ENCODE measurements at places on chromosomes 1 and 21. TPM values are rescaled to one million over a fixed set of nuclear protein-coding genes. Genes with fewer than 3 reads are reported as not detected.

DNA sequence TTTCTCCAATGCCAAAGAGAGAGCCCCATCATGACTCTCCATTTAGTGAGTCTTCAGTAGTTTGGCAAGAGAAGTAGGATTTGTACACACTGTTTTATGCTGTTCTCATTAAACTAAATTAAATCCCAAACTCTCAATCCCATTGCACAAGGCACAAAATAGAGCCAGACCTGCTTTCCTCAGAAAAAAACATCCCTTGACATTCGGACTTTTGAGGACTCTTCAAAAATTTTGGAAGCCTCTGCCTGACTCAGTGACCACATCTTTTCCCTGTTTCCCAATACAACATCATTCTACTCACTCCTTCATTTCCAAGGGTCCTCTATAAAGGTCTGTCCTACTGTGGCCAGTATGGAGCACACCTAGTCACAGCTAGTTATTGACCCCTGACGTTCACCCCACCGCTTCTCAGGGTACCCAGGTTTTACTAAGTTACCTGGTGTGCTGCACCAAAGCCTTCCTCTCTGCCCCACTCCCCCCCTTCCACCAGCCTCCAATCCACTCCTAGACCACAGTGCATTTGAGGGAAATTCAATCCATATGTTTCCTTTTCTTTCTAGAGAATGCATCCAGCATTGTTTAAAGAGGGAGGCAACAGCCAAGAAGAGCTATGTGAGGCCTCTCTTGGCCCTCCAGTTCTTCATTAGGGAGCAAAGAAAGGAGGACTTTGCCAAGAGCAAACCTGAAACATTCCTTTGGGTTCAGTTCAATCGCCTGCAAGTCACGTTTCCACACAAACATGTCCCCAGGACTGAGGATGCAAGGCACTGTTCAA, 428.7 kb downstream of the PLPP3 start:
- DNase-seq, result no peak

- no peak for DNase-seq
These were observed 100.4 kb downstream of the PSMG1 start for GRCh38 chr21:39082656-39083376.

- no peak for DNase-seq
These were observed 20.9 kb downstream of the NOS1AP start for GRCh38 chr1:162090378-162090777.

- no peak for DNase-seq
These were observed 975.7 kb upstream of the ADGRL4 start for GRCh38 chr1:79982211-79982610.

DNA sequence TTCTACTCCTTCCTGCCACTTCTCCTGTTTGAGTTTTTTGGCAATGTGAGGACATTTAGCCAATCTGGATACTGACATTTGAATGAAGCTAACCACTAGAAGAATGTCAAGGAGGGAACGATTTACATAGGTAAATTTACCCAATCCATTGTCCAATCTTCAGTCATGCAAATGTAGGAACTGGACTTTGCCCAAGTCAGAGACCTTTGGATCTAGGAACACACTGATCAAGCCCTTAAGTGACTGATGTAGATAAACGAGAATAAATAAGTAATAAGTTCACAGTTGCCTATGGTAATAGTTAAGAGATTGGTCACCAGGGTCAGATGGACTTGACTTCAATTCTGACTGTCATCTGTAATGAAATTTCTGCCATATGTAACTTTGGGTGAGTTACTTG, 177.6 kb downstream of the FGGY start:
- DNase-seq, result no peak

- DNase-seq, result no peak
These were observed 305.9 kb upstream of the USP25 start for GRCh38 chr21:15423676-15424445.

DNA sequence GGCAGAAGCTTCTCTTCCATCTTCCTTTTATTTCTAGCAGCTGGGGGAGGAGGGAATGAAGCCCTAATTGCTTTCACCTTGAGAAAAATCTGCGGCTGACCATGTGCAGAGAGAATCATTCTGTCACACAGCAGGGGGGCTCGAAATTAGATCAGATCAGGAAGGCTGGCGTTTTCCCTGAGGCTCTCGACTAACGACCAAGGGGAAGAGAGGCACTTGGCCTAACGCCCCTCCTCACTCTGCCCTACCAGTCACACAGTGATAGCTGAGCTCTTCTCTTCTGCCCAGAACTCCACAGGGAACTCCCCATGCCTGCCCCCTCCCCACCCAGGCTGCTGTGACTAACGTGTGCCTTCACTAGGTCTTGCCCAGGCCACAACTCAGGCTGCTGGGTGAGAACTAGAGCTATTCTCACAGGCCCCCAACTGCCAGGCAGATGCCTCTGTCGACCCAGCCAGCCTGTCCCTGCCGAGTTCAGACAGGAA, 26.5 kb upstream of the KHDRBS1 start:
- DNase-seq, result no peak

GRCh38 chr1:61357539-61357938, 275.2 kb downstream of the NFIA start:
- DNase-seq, result no peak

DNA sequence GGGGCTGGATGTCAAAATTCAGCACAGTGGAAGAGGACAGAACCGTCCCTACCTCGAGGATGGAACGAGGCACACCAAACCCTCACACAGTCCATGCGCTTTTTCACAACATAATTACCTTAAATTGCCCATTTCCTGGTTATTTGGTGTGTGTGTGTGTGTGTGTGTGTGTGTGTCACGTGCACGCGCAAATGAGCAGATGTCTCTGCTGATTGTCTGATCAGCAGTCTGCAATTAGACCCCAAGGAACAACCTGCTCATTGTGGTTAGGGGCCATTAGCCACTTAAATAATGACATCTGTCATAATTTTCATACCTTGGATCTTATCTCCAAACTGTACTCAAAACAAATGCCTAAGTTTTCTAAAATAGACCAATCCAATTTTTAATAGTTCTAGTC, 23.2 kb downstream of the AVPR1B start:
- DNase-seq, result no peak

- DNase-seq, result no peak
These were observed 22.5 kb upstream of the UHMK1 start for GRCh38 chr1:162475089-162475488.

DNA sequence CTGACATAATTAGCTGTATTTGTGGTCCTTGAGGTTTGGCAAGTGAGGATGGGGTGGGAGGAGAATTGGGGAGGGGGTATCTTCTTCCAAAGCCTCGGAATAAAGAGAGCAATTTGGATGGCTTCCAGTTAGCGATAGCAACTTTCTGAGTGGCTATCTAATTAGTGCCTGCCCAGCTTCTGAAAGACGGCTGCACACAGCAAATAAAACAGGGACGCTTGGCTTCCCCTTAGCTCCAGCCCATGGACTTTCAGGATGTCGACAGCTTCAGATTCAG, 31.1 kb downstream of the KLHDC7A start:
- DNase-seq, result no peak

DNA sequence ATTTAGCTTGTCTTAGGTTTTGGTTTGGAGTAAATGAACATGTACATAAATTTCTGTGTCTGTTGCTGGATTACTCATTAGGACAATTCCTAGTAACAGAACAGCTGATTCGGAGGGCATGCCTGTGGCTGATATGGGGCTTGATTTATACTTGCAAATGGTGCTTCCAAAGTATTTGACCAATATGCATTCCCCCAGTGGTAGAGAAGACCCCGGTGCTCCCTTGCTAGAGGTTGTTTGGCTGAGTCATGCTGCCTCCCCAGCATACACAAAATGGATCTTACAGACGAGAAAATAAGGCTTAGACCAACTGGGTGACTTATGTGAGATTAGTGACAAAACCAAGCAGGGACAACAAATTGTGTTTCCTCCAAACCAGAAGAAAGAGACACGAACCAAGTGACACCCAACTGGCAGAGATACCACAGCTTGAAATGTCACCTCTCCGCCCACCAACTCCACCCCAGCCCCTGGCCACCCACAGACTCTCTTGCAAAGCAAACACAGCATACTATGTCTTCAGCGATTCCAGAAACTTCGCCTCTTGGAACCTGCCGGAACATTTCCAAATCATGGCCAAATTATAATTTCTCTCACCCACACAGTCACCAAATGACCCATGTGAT, 75.9 kb upstream of the ETS2 start:
- DNase-seq, result no peak

GRCh38 chr1:158334526-158335212, 3.3 kb upstream of the CD1B start:
- DNase-seq, result no peak

DNA sequence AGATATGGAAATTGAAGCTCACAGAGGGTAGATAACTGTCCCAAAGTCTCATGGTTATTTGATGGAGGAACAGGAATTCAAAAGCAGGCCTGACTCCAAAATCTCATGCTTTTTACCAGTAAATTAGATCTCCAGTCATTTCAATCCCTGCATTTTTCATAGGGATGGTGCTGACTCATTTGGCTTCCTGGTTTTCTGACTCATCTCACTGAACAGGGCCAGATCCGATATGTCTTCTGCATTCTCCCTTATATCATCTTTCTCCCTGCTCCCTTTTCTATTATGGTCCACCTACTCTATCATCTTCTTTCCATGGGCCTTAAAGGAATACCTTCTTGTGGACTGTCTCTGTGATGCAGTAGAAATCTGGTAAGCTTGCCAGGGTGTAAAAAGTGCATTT, 187.2 kb downstream of the FGGY start:
- no peak for DNase-seq

- no peak for DNase-seq
These were observed 236.8 kb downstream of the CAMTA1 start for GRCh38 chr1:7022058-7022457.

DNA sequence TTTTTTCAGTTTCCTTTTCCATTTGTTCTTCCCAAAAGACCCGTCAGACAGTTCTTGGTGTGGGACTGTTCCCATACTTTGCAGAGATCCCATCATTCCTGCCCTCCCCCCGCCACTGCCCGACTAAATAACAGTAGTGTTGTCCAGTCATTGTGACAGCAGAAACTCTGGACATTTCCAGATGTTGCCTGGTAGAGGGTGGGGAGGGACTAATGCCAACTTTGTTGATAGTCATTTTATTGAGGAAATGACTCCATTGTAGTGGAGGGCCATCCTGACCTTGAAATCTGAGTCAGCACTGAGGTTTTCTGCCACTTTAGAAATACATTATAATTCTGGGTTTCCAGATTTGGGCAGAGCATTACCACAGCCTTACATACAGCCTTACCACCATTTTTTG, 85.4 kb downstream of the CEP350 start:
- DNase-seq, result no peak

DNA sequence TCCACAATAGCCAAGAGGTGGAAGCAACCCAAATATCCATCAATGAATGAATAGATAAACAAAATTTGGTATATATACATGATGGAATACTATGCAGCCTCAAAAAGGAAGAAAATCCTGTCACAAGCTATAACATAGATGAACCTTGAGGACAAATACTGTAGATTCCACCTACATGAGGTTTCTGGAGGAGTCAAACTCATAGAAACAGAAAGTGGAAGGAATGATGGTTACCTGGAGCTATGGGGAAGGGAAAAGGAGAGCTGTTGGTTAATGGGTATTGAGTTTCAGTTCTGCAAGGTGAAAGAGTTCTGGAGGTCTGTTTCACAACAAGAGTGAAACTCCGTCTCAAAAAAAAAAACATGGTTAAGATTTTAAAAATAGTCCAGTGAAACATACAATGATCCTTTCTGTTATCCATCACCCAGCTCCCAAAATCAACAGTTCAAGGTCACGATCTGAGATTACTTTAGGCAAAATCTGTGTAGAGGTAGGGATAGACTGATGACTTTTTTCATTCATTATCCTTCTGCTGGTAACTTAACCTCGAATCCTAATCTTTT, 80.8 kb upstream of the HNRNPU start:
- DNase-seq, result no peak

DNA sequence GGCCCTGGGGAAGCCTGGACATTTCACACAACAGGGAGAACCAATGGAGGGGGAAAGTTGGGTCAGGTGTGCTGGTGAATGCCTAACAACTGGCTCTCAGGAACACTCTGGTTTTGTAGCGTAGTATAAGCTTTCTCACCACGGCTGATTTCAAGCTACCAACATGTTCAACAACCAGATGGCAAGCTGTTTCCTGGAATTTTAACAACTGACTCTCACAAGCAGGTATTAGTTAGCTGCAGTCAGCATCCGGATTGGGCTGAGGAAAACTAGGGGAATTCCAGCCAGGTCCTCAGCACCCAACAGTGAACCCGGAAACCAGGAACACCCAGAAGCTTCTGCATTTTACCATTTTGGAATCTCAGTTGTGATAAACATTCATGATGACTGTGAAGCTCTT, 162.3 kb upstream of the CAMK1G start:
- DNase-seq, result no peak

DNA sequence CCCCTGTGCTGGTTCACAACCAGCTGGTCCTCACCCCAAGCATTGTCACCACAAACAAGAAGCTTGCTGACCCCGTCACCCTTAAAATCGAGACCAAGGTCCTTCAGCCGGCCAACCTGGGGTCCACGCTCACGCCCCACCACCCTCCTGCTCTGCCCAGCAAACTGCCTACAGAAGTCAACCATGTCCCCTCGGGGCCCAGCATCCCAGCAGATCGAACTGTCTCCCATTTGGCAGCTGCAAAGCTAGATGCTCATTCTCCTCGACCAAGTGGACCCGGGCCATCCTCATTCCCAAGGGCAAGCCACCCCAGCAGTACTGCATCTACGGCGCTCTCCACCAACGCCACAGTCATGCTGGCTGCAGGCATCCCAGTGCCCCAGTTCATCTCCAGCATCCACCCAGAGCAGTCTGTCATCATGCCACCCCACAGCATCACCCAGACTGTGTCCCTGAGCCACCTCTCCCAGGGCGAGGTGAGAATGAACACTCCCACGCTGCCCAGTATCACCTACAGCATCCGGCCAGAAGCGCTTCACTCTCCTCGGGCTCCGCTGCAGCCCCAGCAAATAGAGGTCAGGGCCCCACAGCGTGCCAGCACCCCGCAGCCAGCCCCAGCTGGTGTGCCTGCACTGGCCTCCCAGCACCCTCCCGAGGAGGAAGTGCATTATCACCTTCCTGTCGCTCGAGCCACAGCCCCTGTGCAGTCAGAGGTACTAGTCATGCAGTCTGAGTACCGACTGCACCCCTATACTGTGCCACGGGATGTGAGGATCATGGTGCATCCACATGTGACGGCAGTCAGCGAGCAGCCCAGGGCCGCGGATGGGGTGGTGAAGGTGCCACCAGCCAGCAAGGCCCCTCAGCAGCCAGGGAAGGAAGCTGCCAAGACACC, 40.6 kb downstream of the ZBTB17 start:
- no peak for DNase-seq

GRCh38 chr1:153662269-153662668, 3.8 kb downstream of the SNAPIN start:
- DNase-seq, result no peak

The RAB3B gene
- 0.43 TPM for polyA plus RNA-seq

The VANGL2 gene
- polyA plus RNA-seq, result 0.07 TPM

The AGMAT gene
- 31.9 TPM for polyA plus RNA-seq

The CYP4X1 gene
- 1.5 TPM for polyA plus RNA-seq

The B3GALT2 gene
- 0.46 TPM for polyA plus RNA-seq

The RRP15 gene
- 9.2 TPM for polyA plus RNA-seq

The ASAP3 gene
- 8.3 TPM for polyA plus RNA-seq

The SMIM34 gene
- not detected for polyA plus RNA-seq

The SUCO gene
- polyA plus RNA-seq, result 4.6 TPM

Data from liver (tissue), 10 donors.